Neural progenitor cell (in vitro differentiated cells): ENCODE measurements at places on chromosomes 16 and 17.

- DNase-seq = no peak
Measured at GRCh38 chr16:1330260-1330914, 3.1 kb upstream of the BAIAP3 start.

DNA sequence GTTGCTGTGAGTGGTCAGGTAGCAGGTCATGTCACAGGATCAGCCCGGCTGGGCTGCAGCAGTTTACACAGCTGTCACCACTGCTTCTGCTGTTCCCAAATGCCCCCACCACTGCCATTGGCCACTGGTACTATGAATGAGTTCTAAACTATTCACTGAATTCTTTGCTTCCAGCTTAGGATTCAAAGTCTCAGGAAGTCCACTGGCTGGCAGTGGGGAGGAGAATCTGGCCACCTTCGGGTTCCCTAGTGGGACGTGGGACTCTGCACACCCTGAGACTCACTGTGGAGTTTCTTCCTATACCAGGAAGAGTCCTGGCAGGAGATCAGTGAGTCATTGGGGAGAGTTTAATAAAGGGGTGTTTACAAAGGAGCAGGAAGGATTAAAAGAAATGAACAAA lies 6.9 kb downstream of the MT1X start:
- no peak for DNase-seq

DNA sequence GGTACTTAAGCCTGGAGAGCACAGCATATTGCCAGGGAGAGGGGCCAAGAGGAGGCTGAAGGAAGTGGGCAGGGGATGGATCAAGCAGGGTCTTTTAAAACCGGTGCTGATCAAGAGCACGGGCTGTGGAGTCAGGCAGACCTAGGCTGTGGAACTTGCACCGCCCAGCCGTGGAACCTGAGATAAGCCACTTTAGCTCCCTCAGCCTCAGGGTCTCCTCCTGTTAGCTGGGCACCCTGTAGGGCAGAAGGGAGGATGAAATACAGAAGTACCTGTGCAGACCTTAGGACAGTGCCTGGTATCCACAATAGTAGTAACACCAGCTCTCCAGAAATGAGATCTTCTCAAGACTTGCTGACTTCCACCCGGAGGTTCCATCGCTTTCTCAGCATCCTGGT lies 9.3 kb downstream of the ODAD4 start:
- no peak for DNase-seq

DNA sequence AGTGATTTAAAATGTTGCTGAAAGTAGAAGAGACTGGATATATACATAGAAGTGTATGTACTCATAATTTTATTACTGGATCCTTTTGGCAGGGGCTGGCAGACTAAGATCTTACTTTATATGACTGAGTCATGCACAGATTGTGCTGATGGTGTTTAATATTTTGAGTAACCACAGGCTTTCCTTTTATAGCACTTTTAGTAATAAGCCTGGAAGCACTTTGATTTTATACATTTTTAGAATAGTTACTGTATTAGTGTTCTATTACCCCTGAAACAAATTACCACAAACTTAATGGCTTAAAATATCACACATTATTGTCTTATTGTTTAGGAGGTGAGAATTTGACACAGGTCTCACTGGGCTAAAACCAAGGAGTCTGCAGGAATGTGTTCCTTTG lies 113.4 kb upstream of the CDH8 start:
- no peak for DNase-seq

- no peak for DNase-seq
Measured at GRCh38 chr16:54236773-54237172, 49.8 kb downstream of the IRX3 start.

DNA sequence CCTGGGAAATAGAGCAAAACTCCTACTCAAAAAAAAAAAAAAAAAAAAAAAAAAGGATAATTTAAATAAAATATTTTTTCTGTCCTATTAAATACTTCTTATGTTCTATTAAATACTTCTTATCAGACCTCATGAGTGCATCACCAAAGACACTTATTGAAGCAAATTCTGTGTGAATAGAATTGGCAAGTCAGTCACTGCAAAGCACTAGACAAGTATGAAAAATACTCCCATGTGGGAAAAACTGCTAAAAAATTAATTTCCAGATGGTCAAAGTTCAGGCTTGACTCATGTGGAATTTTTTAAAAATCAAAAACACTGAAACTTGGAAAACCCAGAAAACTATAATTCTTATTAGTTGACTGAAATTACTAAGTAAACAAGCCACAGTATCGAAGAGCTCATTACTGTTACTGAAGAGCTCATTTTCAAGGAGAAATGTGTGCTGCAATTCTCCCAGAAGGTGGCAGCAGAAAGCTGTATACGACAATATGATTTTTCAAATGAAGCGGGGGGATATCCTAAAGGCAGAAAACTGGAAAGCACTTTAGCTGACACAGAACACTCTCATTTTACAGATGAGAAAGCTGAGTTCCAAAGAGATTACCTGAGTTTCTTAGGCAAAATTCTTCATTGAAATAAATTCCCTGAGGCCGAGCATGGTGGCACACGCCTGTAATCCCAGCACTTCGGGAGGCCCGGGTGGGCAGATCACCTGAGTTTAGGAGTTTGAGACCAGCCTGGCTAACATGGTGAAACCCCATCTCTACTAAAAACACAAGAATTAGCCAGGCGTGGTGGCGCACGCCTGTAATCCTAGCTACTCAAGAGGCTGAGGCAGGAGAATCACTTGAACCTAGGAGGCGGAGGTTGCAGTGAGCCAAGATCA lies 15.9 kb upstream of the FBXO47 start:
- peak; percentile 81 for DNase-seq

DNA sequence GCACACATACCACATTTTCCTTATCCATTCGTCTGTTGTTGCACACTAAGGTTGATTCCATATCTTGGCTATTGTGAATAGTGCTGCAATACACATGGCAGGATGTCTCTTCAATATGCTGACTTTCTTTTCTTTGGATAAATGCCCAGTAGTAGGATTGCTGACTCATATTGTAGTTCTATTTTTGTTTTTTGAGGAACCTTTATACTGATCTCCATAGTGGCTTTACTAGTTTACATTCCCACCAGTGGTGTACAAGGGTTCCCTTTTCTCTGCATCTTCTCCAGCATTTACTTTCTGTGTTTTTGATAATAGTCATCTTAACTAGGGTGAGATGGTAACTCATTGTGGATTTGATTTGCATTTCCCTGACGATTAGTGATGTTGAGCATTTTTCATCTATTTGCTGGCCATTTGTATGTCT lies 118.1 kb downstream of the STXBP4 start:
- no peak for DNase-seq

DNA sequence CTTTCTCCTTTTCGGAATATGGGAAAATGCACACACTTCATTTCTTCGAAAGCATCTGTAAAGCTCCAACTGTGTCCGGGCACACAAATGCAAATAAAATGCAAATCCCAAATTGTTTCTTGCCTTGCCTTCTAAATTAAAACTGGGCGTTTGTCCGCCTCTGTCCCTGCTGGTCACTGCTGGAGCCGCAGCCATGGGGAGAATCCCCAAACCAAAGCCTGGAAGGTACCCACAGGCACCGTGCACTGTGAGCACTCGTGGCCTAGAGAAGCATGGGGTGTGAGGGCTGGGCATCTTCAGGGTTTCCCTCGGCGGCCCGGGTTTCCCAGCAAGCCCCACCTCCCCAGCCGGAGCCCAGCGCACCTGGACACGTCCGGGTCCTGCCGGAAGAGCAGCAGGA lies 2.9 kb downstream of the SLC47A2 start:
- no peak for DNase-seq

DNA sequence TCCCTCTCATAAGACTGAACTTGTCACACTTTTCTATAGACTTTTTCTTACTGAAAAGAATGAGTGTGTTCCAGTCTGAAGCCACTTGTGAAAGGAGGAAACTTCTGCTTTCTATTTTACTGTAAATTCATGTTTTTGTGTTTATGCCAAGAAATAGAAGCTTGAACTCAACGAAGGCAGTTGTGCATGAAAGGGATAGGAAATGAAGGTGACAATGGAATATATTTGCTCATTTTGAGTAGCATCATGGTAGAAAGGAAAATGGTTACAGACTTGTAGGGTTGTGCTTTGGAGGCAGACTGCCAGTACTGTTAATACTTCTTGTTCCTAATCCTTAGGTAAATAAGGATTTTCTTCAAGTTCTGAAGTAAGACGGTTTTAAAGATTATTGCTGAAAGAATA lies 8.1 kb downstream of the CLTC start:
- DNase-seq = no peak

- DNase-seq = no peak
Measured at GRCh38 chr17:27569884-27570577, 61.0 kb upstream of the LGALS9 start.

DNA sequence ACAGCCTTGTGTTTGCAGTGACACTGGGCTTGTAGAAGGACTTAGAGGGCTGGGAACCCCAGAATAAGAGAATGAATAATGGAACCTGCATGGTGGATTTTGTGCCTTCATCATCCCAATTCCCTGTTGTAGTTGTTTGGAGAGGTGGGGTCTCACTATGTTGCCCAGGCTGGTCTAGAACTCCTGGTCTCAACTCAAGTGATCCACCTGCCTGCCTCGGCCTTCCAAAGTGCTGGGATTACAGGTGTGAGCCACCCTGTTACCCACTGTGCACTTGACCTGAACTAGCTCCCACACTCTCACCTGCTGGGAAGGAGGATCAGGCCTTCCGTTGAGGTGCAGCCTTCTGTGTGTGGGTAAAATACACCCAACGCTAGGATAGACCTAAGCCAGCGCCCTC lies 55.4 kb downstream of the RAP1GAP2 start:
- DNase-seq = no peak

- peak; percentile 18 for DNase-seq
Measured at GRCh38 chr17:6374271-6374691, 60.6 kb downstream of the AIPL1 start.

DNA sequence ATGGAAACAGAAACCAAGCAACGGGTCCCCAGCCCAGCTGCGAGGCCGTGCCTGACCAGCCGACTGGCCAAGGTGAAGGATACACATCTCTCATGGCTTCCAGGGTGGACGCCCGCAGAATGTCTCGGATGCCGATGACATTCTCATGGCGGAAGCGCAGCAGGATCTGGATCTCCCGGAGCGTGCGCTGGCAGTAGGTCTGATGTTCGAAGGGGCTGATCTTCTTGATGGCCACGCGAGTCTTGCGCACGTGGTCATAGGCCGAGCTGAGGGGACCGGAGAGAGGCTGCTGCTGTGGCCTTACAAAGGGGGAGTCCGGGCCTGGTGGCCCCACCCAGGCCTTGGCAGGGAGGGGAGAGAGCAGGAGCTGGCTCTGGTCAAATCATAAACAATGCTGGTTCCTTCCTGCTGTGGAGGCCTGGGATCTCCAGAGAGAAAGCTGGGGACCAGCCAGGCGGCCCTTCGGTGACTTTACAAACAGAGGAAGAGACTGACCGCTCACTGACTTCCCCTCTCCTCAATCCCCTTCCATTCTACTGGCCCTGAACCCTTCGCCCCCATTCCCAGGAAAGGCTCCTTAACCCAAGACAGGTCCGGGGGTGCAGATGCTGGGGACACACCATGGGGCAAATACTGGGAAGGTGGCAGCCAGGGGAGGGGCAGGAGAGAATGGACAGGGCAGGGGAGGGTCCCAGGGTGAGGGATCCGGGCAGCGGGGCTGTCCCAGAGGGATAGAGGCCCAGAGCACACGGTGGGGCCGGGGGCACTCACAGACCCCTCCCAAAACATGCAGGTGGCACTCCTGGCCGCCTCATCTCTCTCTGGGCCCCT lies 1.1 kb downstream of the MAPK3 start:
- no peak for DNase-seq

- DNase-seq = no peak
Measured at GRCh38 chr16:5008311-5008731, 25.4 kb downstream of the NAGPA start.

DNA sequence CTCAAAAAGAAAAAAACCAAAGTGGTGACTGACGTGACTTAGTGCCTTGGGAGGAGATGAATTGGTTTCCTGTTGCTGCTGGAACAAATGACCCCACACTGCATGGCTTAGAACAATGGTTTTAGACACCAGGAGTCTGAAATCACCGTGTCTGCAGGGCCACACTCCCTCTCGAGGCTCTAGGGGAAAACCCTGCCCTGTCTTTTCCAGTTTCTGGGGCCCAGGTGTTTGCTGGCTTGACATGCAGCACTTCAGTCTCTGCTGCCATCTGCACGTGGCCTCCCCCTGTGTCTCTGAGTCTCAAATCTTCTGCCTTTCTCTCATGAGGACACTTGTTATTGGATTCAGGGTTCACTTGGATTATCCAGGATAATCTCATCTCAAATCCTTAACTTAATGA lies 323.8 kb upstream of the TNRC6C start:
- peak; percentile 33 for DNase-seq

GRCh38 chr16:49292413-49292812 lies 10.8 kb upstream of the CBLN1 start:
- DNase-seq = no peak

DNA sequence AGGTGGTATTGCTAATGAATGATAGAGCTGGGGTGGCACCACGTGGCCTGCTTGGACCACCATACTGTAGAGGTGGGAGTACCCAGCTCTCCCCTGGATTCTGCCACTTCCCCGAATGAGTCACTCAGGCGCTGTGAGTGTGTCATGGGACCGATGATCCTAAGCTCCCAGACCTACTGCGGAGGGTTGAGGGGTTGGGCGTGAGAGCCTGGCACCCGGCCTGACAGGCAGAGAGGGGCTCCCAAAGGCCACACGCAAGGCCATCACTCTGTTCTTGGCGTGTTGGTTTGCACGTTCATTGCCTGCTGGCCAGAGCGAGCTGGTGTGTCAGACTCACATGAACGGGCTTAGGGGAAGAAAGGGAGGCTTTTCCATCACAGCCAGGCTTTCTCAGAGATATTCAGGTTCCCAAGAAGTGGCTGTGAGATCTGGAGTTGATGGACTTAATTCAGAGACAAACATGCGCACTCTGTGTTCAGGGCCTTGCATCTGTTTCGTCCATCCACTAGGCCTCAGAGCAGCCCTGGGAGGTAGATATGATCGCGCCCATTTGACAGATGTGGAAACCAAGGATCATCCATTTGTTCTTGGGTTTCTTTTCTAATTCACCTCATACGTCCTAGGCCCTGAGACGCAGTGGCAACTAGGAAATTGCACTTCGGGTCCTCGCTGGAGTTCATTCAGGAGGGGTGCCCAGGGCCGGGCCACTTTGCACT lies 41.4 kb downstream of the CMIP start:
- DNase-seq = no peak

- no peak for DNase-seq
Measured at GRCh38 chr16:4110065-4110464, 6.2 kb downstream of the ADCY9 start.

DNA sequence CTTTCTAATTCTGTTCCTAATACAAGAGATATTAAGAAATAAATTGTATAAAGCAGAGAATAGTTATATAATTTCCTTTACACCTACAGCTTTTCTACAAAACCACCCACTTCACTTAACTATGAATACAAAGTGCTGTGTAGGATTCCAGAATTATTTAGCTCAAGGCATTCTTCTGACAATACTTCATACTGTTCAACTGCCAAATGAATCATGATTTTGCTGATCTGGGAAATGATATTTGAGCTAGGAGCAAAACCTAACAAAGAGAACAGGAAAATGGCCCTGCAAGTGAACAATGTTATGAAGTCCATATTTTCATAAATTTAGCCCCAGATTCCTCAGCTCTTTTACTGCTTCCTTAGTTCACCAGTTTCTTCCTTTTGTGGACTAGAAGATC lies 12.9 kb downstream of the BBS2 start:
- DNase-seq = no peak

GRCh38 chr16:66561381-66562080 lies 4.7 kb upstream of the CMTM1 start:
- DNase-seq = no peak
